ENCODE measurements at places on chromosomes 5 and 9.

- peak; percentile 80 for DNase-seq
These were observed 15.9 kb downstream of the EXD3 start for GRCh38 chr9:137406876-137407589.

- no peak for DNase-seq
These were observed 1633.2 kb upstream of the NUDT12 start for GRCh38 chr5:105195765-105196164.

GRCh38 chr5:65730910-65731309, 8.9 kb downstream of the NLN start:
- no peak for DNase-seq

GRCh38 chr9:121439711-121440664, 59.7 kb downstream of the GGTA1 start:
- no peak for DNase-seq

GRCh38 chr9:33467526-33467925, 6.2 kb downstream of the NOL6 start:
- no peak for DNase-seq

DNA sequence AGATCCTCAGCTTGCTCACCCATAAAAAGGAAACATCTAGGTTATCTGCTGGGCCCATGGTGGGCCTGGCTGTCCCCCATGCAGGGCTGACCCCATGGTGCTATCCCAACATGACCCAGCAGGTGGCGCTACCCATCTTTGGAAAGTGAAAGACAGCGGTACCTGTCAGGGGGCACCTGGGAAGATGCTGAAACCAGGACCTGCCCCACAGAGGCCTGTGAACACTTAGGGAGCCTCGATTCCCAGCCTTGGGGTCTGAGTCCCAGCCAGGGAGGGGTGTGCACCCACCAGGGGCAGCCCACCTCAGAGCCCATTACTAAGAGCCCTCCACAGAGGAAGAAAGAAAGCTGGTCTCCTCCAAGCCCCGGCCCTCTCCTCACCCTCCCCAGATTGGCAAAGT, 46.6 kb upstream of the IPPK start:
- DNase-seq = no peak

GRCh38 chr5:43065948-43066798, 26.1 kb upstream of the ANXA2R start:
- peak; percentile 92 for DNase-seq

DNA sequence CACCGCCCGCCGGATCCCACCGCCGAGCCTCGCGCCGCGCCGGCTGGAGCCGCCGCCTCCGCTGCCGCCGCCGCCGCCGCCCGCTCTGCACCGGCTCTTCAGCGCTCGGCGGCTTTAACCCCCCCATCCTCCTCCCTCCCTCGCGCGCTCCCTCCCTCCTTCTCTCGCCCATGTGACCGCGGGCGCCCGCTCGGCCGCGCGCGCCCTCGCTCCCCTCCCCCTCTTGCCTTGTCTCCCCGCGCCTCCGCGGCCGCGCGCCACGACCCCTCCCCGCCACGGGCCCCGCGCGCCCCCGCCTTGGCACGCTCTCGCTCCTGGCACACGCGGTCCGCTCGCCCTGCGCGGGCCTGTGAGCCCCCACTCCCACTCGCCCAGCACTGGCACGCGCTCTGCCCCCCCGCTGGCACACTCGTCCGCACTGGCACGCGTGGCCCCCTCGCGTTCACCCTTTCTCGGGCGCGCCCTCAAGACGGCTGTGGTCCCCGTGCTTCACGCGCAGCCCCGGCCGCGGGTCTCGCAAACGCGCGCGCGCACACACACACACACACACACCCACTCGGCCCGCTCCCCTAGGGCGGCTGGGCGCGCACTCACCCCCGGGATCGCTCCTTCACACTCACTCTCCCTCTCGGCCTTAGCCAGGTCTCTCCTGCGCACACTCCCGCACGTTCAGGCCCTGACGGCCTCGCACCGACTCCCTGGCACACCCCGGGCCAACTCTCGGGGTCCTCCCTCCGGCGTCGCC, at the start of gene CNTFR:
Gene CNTFR, minus strand, starts transcription at position 89 of the 745 bp plus-strand sequence. CDS start 20,743 bp downstream, outside the sequence.
- peak; percentile 72 for DNase-seq

- no peak for DNase-seq
These were observed 810.4 kb upstream of the GRAMD2B start for GRCh38 chr5:125612776-125613175.

GRCh38 chr5:126483156-126483555, 59.9 kb downstream of the GRAMD2B start:
- no peak for DNase-seq

DNA sequence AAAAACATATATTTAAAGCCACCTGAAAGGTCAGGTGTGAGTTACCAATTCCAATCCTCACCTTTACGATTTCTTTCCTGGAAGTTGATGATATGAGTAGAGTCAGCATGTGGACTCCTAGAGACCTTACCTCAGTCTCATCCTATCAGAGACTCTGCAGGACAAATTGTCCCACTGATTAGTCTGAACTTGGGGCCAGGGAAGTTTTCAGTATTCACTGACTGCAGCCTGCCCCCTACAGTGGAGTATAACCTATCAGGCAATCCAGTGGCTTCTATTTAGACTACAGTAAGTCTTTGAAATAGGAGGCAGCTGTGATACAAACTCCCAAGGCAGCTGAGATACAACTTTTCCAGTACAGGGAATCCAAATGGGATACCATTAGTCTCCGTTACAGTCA, 449.4 kb upstream of the CDH10 start:
- no peak for DNase-seq

GRCh38 chr5:51188001-51188591, 195.2 kb upstream of the ISL1 start:
- DNase-seq = no peak

DNA sequence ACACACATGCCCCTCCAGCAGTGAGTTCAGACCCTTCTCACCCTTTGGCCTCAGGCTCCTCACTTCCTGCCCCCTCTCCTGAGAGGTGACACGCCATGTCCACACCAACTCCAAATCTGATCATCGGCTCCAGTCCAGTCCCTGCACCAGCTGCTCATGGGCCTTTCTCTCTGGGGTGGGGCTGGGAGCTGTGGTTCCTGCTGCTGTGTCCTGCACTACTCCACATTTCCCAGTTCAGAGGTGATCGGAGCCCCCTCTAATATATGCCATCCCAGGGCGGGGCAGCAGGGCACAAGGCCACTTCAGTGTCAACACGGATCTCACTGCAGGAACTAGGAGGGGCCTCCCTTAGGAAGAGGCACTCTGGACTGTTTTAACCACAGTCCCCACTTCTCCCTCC, 91.5 kb downstream of the ADAMTS2 start:
- no peak for DNase-seq

DNA sequence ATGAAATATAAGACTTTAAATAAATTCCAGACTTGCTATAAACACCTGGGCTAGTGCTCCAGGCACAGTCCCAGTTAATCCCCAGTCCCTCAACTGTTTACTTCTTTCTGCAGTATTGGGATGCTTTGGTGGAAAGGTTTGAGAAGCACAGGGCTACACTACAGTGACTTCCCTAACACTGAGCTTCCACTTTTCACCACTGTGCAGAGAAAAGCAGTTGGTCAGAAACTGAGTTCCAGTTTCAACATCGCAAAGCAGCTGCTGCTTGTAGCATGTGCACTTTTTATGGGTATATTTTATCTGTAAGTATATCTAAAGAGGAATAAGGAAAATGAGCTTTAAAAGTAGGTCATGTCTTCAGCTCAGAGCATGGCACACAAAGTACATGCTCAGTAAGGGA, 339.7 kb downstream of the NTRK2 start:
- DNase-seq = no peak

GRCh38 chr5:168796593-168797580, 217.7 kb upstream of the PANK3 start:
- DNase-seq = no peak

DNA sequence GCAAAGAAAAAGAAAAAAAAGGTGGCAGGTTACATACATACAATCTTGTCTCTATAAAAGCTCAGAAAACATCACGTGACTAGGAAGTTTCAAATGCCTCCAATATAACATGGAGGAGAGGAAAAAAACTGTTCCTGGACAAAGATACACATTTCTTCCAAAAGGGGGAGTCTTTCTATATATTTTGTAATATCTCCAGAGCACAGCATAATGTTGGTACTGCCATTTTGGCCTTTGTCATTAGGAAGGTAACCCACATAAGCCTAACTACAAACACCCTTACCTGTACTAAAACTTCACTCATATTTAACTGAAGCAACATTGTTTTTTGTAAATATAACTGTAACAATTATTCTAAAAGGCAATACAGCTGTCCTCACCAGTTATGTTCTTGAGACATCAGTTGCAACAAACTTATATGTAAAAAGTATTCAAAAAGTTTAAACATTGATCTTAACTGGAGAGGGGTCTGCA, 1.2 kb upstream of the BTF3 start:
- DNase-seq = no peak
